ENCODE measurements at places on chromosomes 7 and 10.

DNA sequence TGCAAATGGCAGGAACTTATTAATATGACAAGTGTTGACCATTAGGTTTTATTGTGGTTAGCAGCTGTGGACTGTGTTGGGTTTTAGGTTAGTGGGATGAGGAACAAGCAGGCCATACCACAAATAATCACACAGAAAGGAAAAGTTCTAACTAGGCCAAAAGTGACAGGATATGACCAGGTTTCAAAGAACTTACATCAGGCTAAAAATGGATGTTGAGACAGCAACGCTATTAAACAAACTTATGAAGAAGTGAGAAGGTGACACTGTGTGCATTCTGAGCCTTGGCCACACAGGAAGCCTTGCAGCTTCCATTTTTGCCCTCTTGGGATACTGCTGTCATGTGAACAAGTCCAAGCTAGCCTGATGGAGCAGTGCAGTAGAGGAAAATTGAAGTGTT, 568.8 kb downstream of the HTR7 start:
- peak; percentile 84 for DNase-seq

DNA sequence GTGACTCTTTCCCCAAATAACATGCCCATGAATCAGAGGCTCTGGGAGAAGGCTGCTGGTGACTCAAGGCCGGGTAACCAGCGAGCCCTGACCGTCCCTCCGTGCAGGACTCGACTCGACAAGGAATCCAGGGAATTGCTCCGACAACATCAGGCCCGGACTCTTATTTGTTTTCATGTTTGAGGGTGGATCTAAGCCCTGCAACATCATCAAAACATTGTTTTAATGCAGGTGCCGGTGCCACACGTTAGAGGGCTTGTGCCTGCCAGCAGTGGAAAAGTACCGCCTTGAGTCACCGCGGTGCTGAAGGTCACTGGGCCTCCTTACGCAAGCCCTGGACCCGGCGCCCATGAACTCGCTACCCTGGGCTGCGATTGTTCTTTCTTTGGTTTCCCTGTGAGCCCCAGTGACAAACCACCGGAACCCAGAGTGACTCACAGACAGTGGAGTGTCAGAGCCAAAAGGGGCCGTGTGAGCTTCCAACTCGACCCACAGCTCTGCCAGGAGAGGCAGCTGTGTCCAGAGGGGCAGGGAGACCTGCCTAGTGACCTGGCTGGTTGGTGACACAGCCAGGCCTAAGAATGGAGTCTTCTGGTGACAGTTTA, 139.4 kb upstream of the SHH start:
- DNase-seq, result peak; percentile 71

GRCh38 chr7:72265071-72265904, 146.8 kb downstream of the CALN1 start:
- no peak for DNase-seq

GRCh38 chr7:134886353-134887057, 99.8 kb upstream of the AGBL3 start:
- DNase-seq, result peak; percentile 95

- DNase-seq, result no peak
Observed at GRCh38 chr10:131736321-131736980, 164.4 kb upstream of the PPP2R2D start.

- no peak for DNase-seq
Observed at GRCh38 chr7:3888096-3888495, 587.0 kb downstream of the SDK1 start.

- DNase-seq, result no peak
Observed at GRCh38 chr10:26557641-26558014, 119.5 kb downstream of the APBB1IP start.

GRCh38 chr7:129255800-129256199, 31.0 kb downstream of the AHCYL2 start:
- no peak for DNase-seq

- DNase-seq, result no peak
Observed at GRCh38 chr7:73766556-73767229, 3.4 kb downstream of the CLDN3 start.

DNA sequence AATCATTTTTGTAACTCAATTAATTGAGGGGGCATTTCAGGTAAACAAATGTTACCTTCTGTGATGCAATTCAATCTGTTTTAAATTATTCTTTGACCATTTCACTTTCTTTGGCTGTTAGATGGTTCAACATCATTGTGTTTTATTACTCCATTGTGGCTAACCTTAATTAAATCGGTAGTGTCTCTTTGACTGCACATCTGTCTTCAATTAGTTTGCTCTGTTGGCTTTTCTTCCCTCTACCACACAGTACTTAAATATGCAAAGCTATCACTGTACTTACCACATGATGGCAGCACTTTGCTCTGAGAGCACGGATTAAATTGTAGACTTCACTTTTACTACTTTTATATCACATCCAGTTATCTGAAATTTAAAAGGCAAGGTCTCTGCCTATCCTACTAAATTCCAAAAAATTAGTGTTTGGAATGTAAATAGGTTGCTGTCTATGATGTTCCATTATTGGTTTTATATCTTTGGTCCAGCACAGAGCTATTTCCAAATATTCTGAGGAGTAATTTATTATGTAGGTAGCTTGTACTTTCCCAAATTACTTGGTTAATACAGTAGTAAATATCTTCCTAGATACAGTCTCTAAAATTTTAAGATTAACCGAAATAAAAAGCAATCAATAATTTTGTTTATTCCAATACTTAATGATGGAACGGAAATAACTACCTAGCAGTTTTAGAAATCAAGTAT, 352.0 kb downstream of the PCLO start:
- DNase-seq, result peak; percentile 67

Measured in lung microvascular endothelial cell (primary cell).